ENCODE measurements at places on chromosomes 4 and X. TPM values are rescaled to one million over a fixed set of nuclear protein-coding genes. Genes with fewer than 3 reads are reported as not detected.

DNA sequence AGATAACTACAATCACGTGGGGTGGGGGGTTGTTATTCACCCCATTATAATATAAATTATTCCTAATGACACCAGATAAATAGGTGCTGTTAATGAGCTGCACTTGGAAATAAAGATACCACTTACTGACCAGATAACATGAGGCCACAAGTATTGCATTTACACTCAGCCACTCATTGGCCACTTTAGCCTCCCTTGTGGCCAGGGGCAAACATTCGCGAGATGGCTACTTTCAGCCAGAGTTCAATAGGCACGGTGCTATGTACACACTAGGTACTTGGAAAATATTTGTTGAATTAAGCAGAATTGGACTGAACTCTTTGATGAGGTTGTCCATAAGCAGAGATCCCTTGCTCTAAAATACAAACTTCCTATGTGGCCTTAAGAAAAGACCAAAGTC, 713.7 kb upstream of the TENM3 start:
- H3K4me1 ChIP-seq = peaks cover 10% of the 10 kb centered on the region
- no peak overlapping the region for H3K27ac ChIP-seq
- no peak for DNase-seq
- no peak overlapping the region for H3K4me3 ChIP-seq
- H3K36me3 ChIP-seq = no peaks in the 10 kb centered on the region

GRCh38 chrX:24846550-24847150, 152.9 kb downstream of the POLA1 start:
- peaks cover 20% of the 10 kb centered on the region for H3K4me1 ChIP-seq
- peak overlapping the region; percentile 53 for H3K27ac ChIP-seq
- no peak overlapping the region for H3K4me3 ChIP-seq
- H3K27me3 ChIP-seq = no peaks in the 10 kb centered on the region
- DNase-seq = no peak

Gene PCYT1B
- 3.1 TPM for total RNA-seq

- H3K27ac ChIP-seq = no peak overlapping the region
- H3K36me3 ChIP-seq = peaks cover 3% of the 10 kb centered on the region
- no peak overlapping the region for H3K4me3 ChIP-seq
- no peak for DNase-seq
Observed at GRCh38 chr4:143389579-143390195, 53.0 kb downstream of the GAB1 start.

GRCh38 chrX:63809173-63809572, 24.2 kb upstream of the ARHGEF9 start:
- no peak for DNase-seq
- H3K4me3 ChIP-seq = no peak overlapping the region
- no peaks in the 10 kb centered on the region for H3K36me3 ChIP-seq
- no peaks in the 10 kb centered on the region for H3K4me1 ChIP-seq

GRCh38 chrX:5916945-5917344, 311.7 kb downstream of the NLGN4X start:
- H3K27me3 ChIP-seq = no peaks in the 10 kb centered on the region
- DNase-seq = no peak
- no peak overlapping the region for H3K4me3 ChIP-seq
- H3K4me1 ChIP-seq = no peaks in the 10 kb centered on the region
- H3K27ac ChIP-seq = no peak overlapping the region

Gene LPAR4
- 3.6 TPM for total RNA-seq

GRCh38 chr4:79290376-79290775, 35.5 kb downstream of the NAA11 start:
- no peak for DNase-seq
- H3K4me3 ChIP-seq = no peak overlapping the region
- no peaks in the 10 kb centered on the region for H3K36me3 ChIP-seq
- H3K4me1 ChIP-seq = no peaks in the 10 kb centered on the region
- H3K27ac ChIP-seq = no peak overlapping the region

- H3K4me1 ChIP-seq = peaks cover 69% of the 10 kb centered on the region
- H3K36me3 ChIP-seq = peaks cover 2% of the 10 kb centered on the region
- H3K27me3 ChIP-seq = no peaks in the 10 kb centered on the region
- DNase-seq = no peak
Observed at GRCh38 chr4:41160012-41160789, 54.1 kb downstream of the APBB2 start.

Gene GLOD5
- not detected for total RNA-seq

Gene NEUROG2
- not detected for total RNA-seq

DNA sequence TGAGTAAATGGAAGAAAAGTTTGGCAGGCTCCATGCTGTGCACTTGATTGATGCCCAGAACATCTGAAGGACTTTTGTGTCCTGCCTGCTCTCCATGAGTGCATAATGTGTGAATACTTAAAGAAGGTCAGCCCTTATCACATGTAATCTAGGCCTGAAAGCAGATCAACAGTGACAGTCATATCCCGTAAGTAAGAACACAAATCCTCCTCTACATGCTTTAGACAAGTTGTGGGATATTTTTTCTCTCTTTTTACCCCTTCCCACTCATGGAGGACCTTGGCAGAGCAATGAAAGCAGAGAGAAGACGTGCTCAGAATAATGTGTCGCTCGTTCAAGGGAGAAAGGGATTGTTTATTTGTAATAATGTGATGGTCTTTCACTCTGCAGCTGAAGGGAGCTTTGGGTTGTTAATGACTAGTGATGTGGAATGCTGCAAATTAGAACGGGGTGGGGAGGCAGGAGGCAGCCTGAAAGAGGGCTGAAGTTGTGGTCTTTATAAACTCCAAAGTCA, 286.6 kb downstream of the BMPR1B start:
- H3K4me1 ChIP-seq = peaks cover 14% of the 10 kb centered on the region
- H3K27me3 ChIP-seq = no peaks in the 10 kb centered on the region
- H3K36me3 ChIP-seq = no peaks in the 10 kb centered on the region
- no peak for DNase-seq
- H3K27ac ChIP-seq = no peak overlapping the region

Gene EREG
- total RNA-seq = not detected

Gene ERCC6L
- 0.87 TPM for total RNA-seq

DNA sequence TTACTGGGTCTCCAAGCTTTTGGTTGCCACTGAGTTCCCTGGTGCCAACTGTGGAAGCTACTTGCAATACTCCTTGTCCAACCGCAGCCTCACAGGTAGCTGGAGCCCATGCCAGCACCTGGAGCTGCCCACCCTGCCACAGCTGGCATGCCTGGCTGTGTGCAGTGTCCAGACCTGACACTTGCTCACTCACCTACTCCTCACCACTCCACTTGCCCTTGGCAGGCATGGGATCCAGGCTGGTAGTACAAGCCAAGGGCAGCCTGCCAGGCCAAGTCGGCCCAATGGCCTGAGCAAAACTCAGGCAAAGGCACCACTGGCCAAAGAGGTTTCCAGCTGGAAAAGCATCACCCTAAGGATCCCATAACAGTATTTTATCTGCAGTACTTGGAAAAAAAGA, 246.3 kb downstream of the PDGFC start:
- H3K4me1 ChIP-seq = no peaks in the 10 kb centered on the region
- peaks cover 2% of the 10 kb centered on the region for H3K36me3 ChIP-seq
- no peak for DNase-seq
- H3K4me3 ChIP-seq = no peak overlapping the region
- no peaks in the 10 kb centered on the region for H3K27me3 ChIP-seq

Gene LRBA
- total RNA-seq = 41.9 TPM

- no peak overlapping the region for H3K4me3 ChIP-seq
- H3K27ac ChIP-seq = no peak overlapping the region
- H3K27me3 ChIP-seq = no peaks in the 10 kb centered on the region
- H3K4me1 ChIP-seq = peaks cover 23% of the 10 kb centered on the region
- DNase-seq = no peak
Observed at GRCh38 chr4:2576290-2576689, 39.8 kb downstream of the FAM193A start.

Gene TBX22
- total RNA-seq = not detected

DNA sequence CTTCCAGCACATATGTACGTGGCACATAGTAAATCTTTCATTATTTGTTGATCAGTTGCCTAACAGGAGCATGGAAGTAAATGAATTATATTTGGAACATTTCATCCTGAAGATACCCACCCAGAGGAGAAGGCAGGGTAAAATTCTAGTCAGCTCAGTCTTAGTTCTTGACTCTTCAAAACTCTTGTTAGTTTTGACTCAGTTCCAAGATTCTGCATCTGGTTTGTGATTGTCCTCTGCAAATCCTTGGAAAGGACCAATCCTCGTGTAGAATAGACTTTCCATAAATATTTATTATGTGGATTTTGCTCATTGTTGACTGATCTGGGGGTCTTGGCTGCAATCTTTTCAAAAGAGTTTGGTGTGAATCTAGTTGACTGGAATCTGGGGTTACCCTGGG, 257.5 kb upstream of the FAT1 start:
- H3K4me3 ChIP-seq = no peak overlapping the region
- no peaks in the 10 kb centered on the region for H3K36me3 ChIP-seq
- H3K27me3 ChIP-seq = no peaks in the 10 kb centered on the region
- peaks cover 19% of the 10 kb centered on the region for H3K4me1 ChIP-seq
- no peak for DNase-seq
- H3K27ac ChIP-seq = no peak overlapping the region

Gene CENPI
- total RNA-seq = 5.7 TPM

DNA sequence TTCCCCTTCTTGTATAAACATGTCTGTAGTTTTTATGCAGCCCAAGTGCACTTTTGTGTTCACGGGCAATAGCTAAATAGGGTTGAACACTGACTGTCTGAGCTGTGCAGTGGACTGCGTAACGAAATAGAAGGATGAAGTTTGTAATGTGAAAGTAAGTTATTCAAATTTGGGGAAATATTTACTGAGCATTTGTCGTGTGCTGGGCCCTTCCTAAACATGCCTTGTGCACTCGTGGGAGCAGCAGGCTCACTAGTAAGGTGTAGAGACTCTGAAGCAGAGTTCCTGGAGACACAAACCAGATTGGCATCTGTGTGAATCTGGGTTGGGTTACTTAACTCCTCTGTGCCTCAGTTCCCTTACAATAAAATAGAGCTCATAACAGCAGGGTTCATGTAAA, 51.7 kb upstream of the C1QTNF7 start:
- no peak overlapping the region for H3K4me3 ChIP-seq
- peaks cover 18% of the 10 kb centered on the region for H3K4me1 ChIP-seq

Gene REELD1
- not detected for total RNA-seq

DNA sequence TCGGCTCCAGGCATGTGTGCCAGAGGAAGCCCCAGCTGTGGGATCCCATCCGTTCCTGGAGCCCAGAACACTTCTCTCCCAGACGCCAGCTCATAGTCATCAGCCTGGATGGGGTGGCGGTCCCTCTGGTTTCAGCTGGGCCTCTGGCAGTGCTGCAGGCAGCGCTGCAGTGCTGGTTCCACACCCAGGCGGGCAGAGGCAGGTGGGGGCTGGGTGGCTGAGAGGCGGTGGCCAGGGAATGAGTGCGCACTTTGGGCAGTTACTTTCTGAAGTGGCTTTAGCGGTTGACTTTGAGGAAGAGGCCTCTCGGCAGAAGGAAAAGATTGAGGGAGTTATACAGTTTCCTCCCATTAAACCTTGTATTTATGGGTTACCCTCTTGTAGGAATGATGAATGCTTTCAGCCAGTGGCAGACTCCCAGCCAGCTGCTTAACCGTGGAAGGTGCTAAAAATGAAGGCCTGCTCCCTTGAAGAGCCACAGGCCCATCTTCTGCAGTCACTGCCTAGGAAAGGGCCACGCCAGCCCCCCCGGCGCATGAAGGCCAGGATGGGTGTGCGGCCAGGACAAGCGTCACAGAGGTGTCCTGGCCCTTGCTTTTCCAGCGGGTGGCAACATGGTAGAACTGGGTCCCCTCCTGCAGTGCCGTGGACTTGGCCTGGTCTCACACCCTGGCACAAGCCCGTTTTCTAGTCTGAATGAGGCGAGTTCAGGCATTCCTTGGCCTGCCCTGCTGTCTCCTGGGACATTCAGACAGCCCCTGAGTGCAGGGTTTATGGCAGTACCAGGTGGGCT, 9.9 kb downstream of the TADA2B start:
- no peak for DNase-seq
- no peaks in the 10 kb centered on the region for H3K27me3 ChIP-seq
- peaks cover 6% of the 10 kb centered on the region for H3K4me1 ChIP-seq
- H3K27ac ChIP-seq = peak overlapping the region; percentile 22
